Retinal pigment epithelial cell (primary cell): ENCODE measurements at places on chromosomes 5 and 9.

- DNase-seq = no peak
Observed at GRCh38 chr5:58235299-58235698, 224.6 kb downstream of the PLK2 start.

GRCh38 chr9:130938184-130938651 lies 829 bp downstream of the FIBCD1 start:
- DNase-seq = no peak

DNA sequence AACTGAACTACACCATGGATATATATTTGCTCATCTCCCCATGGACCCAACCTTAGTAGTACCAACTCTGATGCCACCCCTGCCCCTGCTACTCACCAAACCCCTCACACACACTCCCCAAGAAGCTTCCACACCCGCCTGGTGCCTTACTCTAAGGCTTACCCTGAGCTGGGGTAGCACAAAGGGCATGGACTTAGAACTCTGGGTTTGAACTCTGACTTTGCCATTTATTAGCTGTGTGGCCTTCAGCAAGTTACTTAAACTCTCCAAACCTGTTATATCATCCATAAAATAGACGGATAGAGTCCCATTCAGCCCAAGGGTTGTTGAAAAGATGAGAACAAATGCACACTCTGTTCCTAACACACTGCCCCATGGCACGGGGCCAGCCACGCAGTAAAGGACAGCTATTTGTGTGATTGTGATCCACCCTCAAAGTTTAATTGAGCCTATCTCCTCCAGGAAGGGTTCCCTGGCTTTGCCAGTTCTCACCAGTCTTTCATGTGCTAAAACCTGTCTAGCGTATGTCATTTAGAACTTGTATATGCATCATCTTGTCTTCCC lies 111.0 kb downstream of the KLHL3 start:
- no peak for DNase-seq

DNA sequence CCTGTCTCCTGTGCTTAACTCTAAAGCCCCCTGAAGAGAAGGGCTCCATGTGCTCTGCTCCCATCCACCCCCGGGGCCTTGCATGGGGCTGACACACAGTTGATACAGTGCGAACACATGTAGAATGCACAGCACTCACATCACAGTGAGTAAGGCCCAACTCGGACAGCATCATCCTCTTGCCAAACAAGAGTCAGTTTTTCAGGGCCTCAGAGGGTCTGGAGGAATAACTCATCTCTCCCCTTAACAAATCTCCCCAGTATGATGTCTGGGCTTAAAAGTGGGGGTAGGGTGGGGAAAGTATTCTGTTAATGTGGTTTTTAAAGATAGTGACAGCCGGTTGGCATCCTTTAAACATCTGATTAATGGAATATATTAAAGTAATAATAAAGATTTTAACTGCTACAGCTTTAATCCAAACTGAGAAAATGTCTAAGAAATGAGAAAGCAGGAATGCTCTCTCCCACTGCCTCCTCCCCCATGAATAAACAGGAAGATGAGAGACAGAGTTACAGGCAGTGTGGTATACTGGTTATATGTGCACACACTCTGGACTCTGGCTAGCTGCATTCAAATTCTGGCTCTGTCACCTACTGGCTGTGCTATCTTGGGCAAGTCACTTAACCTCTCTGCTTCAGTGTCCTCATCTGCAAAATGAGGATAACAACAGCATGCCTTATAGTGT lies 22.5 kb downstream of the APBA1 start:
- no peak for DNase-seq

DNA sequence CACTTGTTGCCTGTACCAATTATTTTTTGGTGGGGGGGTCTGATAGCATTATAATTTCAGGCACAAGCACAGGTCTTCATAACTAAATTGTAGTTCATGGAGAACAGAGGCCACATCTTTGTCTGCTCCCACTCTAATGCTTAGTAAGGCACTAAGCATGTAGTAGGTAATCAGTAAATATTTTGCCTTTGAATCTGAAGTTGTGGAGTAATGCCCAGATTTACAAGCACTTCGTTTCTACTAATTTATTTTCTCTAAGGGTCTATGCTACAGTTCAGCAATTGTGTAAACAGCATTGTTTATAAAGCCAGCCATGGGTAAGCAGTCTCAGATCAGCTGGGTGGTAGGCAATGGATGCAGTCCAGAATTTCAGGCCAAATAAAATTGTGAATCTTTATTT lies 78.6 kb downstream of the GRIA1 start:
- DNase-seq = no peak

DNA sequence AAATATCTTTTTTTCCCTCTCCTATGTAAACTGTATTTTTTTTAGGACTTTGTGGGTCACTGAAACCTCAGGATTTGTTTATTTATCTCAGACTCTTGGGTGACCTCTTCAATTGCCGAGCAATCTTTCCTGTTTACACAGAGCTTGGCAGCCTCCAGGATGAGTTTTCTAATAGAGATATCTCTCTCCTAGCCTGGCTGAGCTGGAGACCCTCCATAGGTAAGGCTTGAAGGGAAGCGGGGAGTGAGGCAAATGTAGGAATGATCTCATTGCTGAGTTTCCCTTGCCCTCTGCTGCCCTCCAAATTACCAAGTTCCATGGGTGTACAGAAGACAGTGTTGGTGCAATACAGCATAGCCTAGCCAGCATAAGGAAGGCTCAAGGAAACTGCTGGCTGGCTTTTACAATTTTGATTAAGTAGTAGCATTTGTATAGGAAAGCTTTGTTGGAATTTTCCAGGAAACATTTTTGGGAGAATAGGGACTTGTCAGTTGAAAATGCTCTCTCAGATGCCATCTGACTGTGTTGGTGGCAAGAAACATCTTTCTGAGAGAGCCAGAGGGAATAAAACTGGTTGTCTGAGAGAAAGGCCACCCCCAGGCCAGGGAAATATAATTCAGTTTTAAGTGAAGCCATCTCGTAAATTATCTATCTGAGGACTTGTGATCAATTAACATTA lies 116.0 kb downstream of the NMUR2 start:
- DNase-seq = no peak

- DNase-seq = no peak
Observed at GRCh38 chr5:139131465-139131864, 66.7 kb downstream of the SIL1 start.

GRCh38 chr5:100899675-100900074 lies 3.4 kb downstream of the ST8SIA4 start:
- no peak for DNase-seq

GRCh38 chr5:76082772-76083554 lies at the start of gene SV2C:
Gene SV2C, plus strand, starts transcription at chr5:76083383. Its CDS starts 48,368 bp downstream, at chr5:76131751.
- no peak for DNase-seq

- DNase-seq = no peak
Observed at GRCh38 chr5:66720780-66721179, 124.6 kb downstream of the MAST4 start.

GRCh38 chr9:95813923-95814322 lies 61.6 kb upstream of the ERCC6L2 start:
- DNase-seq = no peak

GRCh38 chr9:125761676-125762450 lies 14.7 kb downstream of the PBX3 start:
- DNase-seq = no peak

GRCh38 chr5:148003226-148003625 lies 60.6 kb upstream of the SPINK5 start:
- no peak for DNase-seq

- no peak for DNase-seq
Observed at GRCh38 chr5:176775409-176775808, 35.0 kb upstream of the UNC5A start.
